ENCODE measurements at places on chromosomes 16 and 17.
A peak's percentile ranks its signal among the peaks of the same experiment; 100 is the strongest.

GRCh38 chr16:67857547-67858233 is 10.2 kb upstream of the CENPT start:
- no peak for DNase-seq

DNA sequence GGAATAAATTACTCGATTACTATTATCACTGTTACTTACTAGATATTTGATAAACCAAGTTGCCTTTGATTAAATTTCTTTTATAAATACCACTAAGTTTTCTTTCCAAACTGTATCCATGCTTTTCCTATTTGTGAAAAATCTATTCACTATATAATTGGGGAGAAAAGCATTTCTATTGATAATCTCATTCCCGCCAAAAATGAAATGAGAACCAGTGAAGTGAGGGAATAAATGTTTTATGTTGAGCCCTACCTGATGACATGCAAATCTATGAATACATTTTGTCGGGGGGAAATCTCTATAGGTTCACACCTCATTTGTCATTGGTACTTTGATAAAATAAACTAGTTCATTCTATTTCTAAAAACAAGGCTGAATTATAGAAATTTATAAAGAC is 15.7 kb downstream of the BRIP1 start:
- DNase-seq = no peak

- peak; percentile 24 for DNase-seq
Observed at GRCh38 chr17:48492401-48493298, 38.2 kb downstream of the HOXB1 start.

DNA sequence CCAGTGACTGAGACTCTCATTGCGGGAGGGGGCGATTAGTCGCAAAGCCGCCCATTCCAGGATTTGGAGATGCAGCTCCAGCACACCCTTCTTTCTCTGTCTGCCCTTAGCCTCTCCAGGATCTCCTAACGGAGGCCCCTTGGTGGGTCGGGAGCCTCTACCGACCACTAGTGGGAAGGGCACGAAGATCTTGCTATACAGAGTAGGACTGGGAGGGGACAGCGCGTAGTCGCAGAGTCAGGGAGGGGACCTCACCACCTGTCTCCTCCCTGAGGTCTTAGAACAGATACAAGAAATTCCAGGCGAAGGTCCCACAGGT is 588 bp upstream of the SMTNL2 start:
- DNase-seq = no peak

DNA sequence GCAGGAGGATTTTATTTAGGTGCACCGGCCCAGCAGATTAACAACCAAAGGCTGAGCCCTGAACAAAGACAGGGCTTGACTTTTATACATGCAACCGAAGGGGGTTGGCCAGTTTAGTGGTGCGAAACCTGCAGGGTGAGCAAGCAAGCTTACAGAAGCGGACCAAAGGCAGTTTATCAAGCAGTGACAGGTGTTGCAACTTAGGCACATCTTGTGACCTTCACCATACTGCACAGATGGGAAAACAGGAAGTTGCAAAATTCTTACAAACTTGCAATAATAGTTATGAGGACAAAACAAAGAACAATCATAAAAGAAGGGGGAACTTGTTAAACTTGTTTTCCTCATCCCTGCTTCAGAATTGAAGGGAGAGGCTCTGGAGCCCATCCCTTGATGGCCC is 1265.1 kb downstream of the CDH8 start:
- DNase-seq = no peak

DNA sequence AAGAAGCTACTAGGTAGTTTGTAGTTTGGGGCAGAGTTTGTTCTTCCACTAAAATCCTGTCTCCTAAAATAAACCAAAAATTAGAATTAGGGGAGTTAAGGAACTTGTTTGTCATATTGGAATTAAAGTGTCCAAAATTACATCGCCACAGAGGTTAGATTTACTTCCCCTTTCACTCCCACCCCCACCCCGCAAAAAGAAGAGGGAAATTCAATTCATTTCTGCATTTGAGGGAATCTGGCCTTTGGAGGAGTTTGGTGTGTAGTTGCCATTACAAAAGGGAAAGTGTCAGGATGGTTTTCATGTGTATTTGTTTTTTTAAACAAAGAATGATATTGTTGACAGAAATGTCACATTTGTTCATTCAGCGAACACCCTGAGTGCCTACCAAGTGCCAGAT is 5.8 kb downstream of the TMEM97 start:
- no peak for DNase-seq

GRCh38 chr17:71878998-71879397 is 241.8 kb upstream of the SOX9 start:
- no peak for DNase-seq

DNA sequence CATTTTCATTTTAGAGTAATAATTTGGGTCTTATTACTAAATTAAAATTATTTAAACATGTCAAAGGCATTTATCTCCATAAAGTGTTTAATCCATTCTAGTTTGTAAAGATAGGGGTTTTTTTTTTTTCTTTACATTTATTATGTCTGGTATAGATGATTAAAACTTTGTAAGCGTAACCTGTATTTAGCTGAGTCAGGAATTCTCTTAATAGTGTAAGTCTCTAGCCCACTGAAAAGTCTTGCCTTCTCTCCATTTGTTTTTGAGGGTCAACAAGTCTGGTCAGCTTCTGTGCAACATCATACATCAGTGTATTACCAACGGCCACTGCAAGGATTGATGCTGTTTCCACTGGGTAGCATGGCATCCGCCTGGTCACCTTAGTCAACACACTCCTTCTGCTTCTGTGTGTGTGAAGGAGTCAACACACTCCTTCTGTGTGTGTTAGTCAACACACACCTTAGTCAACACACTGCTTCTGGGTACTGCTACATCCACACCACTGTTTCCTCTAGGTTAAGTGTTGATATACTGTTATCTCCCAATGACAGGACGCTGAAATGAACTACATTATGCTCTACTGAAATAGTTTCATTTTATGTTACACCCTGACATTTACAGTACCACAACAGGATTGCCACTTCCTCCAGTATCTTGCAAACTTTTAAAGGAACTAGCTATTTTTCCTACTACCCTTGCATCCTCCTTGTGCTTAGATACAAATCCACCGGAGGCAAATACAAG is 37.3 kb upstream of the VWA3A start:
- no peak for DNase-seq

- DNase-seq = peak; percentile 66
Observed at GRCh38 chr16:23801378-23801777, 34.4 kb upstream of the PRKCB start.
